ENCODE measurements at places on chromosomes 5 and 9. TPM values are rescaled to one million over a fixed set of nuclear protein-coding genes. Genes with fewer than 3 reads are reported as not detected.

DNA sequence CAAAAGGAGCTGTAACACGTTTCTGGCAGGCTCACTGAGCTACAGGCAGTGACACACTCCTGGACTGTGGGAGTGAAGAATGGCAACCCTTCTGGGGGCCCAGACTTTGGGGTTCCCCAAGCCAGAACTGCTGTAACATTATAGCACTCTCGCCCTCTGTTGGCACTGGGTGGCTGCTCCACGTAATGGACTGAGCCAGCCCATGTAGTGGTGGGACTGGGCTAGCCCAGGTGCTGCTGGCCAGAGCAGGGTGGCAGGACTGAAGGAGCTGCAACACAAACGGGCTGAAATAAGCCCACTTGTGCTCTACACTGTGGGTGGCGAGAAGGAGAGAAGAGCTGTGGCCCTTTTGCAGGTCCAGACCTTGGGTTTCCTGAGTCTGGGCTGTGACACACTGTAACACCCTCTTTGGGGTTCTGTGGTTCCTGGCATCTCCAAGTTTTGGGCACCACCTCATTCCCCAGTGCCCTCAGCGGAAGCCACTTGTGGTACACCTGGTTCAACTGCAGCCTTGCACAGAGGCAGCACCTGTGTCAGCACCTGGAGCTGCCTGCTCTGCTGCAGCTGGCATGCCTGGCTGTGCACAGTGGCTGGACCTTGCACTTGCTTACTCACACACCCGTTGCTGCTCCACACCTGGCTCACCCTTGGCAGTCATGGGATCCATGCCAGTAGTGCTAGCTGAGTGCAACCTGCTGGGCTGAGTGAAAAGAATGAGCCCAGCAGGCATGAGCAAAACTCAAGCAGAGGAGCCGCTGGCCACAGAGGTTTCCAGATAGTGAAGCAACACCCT, 95.0 kb upstream of the PRR16 start:
- no peaks in the 10 kb centered on the region for H3K36me3 ChIP-seq
- no peak for DNase-seq
- no peak overlapping the region for H3K27ac ChIP-seq

DNA sequence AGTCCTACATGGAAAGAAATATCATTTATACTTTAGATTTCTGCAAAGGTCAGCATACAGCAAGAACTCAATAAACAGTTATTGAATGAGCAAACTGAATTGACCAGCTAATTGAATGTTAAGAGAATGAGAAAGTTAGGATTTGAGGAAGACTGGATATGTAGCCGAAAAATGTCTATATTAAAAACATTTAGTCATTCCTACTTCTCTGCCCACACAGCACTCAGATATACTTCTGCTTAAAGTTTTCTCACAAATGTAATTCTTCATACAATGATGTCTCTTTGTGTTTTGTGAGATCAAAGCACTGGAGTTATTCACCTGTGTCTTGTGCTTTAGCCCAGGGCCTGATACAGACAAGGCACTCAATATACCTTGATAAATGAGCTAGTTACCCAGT, 188.6 kb downstream of the PARP8 start:
- no peak overlapping the region for H3K27ac ChIP-seq
- no peaks in the 10 kb centered on the region for H3K27me3 ChIP-seq
- H3K4me1 ChIP-seq = no peaks in the 10 kb centered on the region
- no peak overlapping the region for H3K4me3 ChIP-seq
- DNase-seq = no peak

DNA sequence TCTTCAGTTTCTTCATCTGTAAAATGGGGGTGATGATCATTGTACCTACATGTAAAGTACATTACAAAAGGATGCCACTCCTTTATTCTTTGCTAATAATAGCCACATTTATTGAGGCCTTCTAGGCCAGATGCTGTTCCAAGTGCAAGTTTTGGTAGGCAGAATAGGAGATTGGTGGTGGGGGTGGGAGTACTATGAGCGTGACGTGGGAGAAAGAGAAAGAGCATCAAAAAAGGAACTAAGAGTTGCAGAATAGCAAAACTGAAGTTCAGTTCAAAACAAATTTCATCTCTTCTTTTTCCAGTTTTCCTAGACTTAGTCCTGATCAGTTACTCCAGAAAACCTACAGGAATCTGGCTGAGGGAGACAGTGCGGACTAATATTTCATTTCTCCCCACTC, 174.1 kb downstream of the SNX18 start:
- H3K27ac ChIP-seq = no peak overlapping the region
- H3K4me1 ChIP-seq = no peaks in the 10 kb centered on the region
- no peak for DNase-seq
- H3K27me3 ChIP-seq = no peaks in the 10 kb centered on the region
- H3K36me3 ChIP-seq = no peaks in the 10 kb centered on the region
- H3K4me3 ChIP-seq = no peak overlapping the region

DNA sequence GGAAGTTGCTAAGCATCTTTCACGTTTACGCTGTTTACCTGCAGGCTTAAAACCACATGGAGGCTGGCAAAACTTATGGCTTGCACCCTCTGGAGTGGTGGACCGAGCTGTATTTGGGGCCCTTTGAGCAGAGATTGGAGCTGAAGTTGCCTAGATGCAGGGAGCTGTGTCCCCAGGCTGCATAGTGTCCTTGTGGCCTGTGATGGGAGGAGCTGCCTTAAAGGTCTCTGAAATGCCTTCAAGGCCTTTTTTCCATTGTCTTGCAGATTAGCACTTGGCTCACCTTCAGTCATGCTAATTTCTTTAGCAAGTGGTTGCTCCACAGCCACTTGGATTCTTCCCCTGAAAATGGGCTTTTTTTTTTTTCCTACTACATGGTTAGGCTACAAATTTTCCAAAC, 81.5 kb upstream of the CHD1 start:
- no peaks in the 10 kb centered on the region for H3K36me3 ChIP-seq
- no peaks in the 10 kb centered on the region for H3K4me1 ChIP-seq
- no peak overlapping the region for H3K4me3 ChIP-seq
- H3K27me3 ChIP-seq = no peaks in the 10 kb centered on the region
- H3K27ac ChIP-seq = no peak overlapping the region

GRCh38 chr5:56323505-56323904, 90.4 kb upstream of the ANKRD55 start:
- H3K4me3 ChIP-seq = no peak overlapping the region
- H3K36me3 ChIP-seq = no peaks in the 10 kb centered on the region
- DNase-seq = no peak
- H3K27me3 ChIP-seq = no peaks in the 10 kb centered on the region

- no peaks in the 10 kb centered on the region for H3K36me3 ChIP-seq
These were observed 20.0 kb downstream of the KCNIP1 start for GRCh38 chr5:170523830-170524229.

DNA sequence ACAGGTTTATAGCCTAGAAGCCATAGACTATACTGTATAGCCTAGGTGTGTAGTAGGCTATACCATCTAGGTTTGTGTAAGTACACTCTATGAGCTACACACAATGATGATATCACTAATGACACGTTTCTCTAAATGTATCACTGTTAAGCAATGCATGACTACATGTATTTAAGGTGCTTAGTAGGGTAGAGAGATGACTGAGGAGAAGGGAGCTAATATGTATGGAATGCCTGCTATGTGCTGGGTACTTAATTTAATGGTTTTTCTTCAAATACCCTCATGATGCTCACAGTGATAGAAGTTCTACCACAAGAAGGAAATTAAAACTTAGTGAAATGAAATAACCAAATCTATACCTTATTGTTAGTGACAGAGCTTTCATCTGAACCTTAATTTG, 1785.5 kb downstream of the EFNA5 start:
- DNase-seq = no peak
- no peak overlapping the region for H3K4me3 ChIP-seq
- H3K36me3 ChIP-seq = no peaks in the 10 kb centered on the region
- no peaks in the 10 kb centered on the region for H3K27me3 ChIP-seq
- H3K4me1 ChIP-seq = no peaks in the 10 kb centered on the region

GRCh38 chr5:44267909-44268308, 121.3 kb downstream of the FGF10 start:
- H3K27me3 ChIP-seq = no peaks in the 10 kb centered on the region
- no peak overlapping the region for H3K4me3 ChIP-seq
- H3K4me1 ChIP-seq = no peaks in the 10 kb centered on the region
- H3K36me3 ChIP-seq = no peaks in the 10 kb centered on the region

DNA sequence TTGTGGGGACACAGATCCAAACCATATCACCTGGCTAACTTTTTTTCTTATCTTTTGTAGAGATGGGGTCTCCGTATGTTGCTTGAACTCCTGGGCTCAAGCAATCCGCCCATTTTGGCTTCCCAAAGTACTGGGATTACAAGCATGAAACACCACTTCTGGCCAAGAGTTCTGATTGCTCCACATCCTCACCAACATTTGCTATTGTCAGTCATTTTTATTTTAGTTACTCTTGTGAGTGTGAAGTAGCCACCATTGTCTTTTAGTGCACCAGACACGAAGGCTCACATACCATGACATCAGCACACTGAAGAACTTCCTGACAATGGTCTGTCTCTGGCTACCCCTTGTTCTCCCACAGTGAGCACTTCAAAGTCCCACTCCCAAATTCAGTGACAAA, 17.3 kb downstream of the PLAC8L1 start:
- no peaks in the 10 kb centered on the region for H3K27me3 ChIP-seq
- no peaks in the 10 kb centered on the region for H3K4me1 ChIP-seq
- no peak for DNase-seq
- H3K4me3 ChIP-seq = no peak overlapping the region

- no peaks in the 10 kb centered on the region for H3K36me3 ChIP-seq
- H3K27me3 ChIP-seq = peaks cover 33% of the 10 kb centered on the region
These were observed 30.7 kb downstream of the MSX2 start for GRCh38 chr5:174755106-174755505.

GRCh38 chr5:106675687-106676086, 995.0 kb downstream of the EFNA5 start:
- no peak overlapping the region for H3K4me3 ChIP-seq
- H3K4me1 ChIP-seq = no peaks in the 10 kb centered on the region
- DNase-seq = no peak
- H3K27me3 ChIP-seq = no peaks in the 10 kb centered on the region
- no peak overlapping the region for H3K27ac ChIP-seq

GRCh38 chr5:124740071-124740470, 6.4 kb downstream of the ZNF608 start:
- no peak for DNase-seq
- no peak overlapping the region for H3K27ac ChIP-seq
- H3K27me3 ChIP-seq = no peaks in the 10 kb centered on the region
- H3K4me3 ChIP-seq = no peak overlapping the region
- no peaks in the 10 kb centered on the region for H3K36me3 ChIP-seq

- no peak for DNase-seq
- no peaks in the 10 kb centered on the region for H3K4me1 ChIP-seq
- no peaks in the 10 kb centered on the region for H3K36me3 ChIP-seq
- no peak overlapping the region for H3K4me3 ChIP-seq
These were observed 1137.8 kb downstream of the CDH18 start for GRCh38 chr5:18850216-18850615.

GRCh38 chr9:121326130-121326838, 43.8 kb downstream of the STOM start:
- no peak overlapping the region for H3K27ac ChIP-seq
- peaks cover 13% of the 10 kb centered on the region for H3K36me3 ChIP-seq
- no peak for DNase-seq
- H3K4me3 ChIP-seq = no peak overlapping the region
- H3K4me1 ChIP-seq = peaks cover under 1% of the 10 kb centered on the region
- H3K27me3 ChIP-seq = no peaks in the 10 kb centered on the region

DNA sequence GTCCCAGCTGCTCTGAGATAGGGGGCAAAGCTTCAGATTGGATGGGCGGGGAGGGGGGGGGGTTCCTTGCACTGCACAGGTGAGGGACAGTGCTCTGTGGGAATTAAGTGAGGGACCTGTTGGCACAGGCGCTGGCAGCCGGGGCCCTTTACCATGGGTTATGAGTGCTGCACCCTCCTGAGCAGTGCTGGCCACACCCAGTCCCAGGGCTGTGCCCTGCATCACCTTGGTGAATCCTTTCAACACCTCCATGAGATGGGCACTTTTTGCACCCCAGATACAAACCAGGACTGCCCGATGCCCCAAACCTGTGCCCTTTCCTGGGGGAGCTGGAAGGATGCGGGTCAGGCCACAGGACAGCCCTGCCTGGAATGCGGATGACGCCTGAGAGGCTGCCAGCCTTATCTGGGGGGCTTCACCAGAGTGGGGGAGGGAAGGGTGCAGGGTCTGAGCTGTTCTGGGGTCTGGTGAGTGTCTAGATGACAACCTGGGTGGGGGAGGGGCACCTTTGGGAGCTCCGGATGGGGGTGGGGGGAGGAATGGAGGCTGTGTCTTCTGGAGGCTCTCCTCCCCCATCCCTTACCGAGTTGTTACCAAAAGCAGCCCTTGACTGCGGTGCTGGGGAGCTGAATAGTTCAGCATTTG, 5.2 kb downstream of the CRB2 start:
- no peak for DNase-seq
- peaks cover 8% of the 10 kb centered on the region for H3K4me1 ChIP-seq
- no peak overlapping the region for H3K4me3 ChIP-seq
- H3K36me3 ChIP-seq = no peaks in the 10 kb centered on the region
- H3K27ac ChIP-seq = no peak overlapping the region

DNA sequence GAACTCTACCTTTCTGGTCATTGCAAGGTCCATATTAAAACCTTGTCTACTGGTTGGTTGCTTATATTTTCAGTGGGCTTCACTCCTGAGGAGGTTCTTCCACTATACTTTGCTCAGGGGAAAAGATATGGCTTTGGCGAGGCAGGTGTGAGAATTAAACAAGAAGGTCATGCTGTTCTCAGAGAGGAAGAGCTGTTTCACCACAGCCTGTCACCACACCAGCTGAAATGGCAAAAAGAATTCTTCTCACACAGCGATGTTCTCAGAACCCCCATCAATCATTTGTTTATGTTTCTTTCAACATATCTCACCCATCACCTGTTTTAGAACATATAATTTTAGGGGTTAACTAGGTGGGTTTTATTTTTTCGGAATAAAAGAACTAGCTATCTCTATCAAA, 38.6 kb downstream of the CAPSL start:
- H3K36me3 ChIP-seq = no peaks in the 10 kb centered on the region
- H3K4me1 ChIP-seq = peaks cover 43% of the 10 kb centered on the region
- peak overlapping the region; percentile 1 for H3K4me3 ChIP-seq
- no peaks in the 10 kb centered on the region for H3K27me3 ChIP-seq
- DNase-seq = no peak
- H3K27ac ChIP-seq = peak overlapping the region; percentile 64

GRCh38 chr5:14173377-14174229, 30.5 kb downstream of the TRIO start:
- H3K27ac ChIP-seq = peak overlapping the region; percentile 70
- no peak overlapping the region for H3K4me3 ChIP-seq
- H3K4me1 ChIP-seq = peaks cover 28% of the 10 kb centered on the region
- no peak for DNase-seq
- no peaks in the 10 kb centered on the region for H3K36me3 ChIP-seq

GRCh38 chr5:140966293-140967225, at the start of gene PCDHAC2:
PCDHAC2 (plus strand) TSS chr5:140966476; CDS start chr5:140966767, 291 bp downstream.
- DNase-seq = no peak
- no peak within 1 kb of the TSS for H3K4me3 ChIP-seq
- H3K36me3 ChIP-seq = no peaks in the 10 kb centered on the region
- peaks cover 21% of the 10 kb centered on the region for H3K27me3 ChIP-seq
- no peaks in the 10 kb centered on the region for H3K4me1 ChIP-seq

The IFNK gene
- total RNA-seq = not detected

The LCN9 gene
- total RNA-seq = not detected

The GRIN3A gene
- 0.14 TPM for total RNA-seq

Data from thymus (tissue), 14 donors.